Peyer's patch (tissue), 4 donors: ENCODE measurements at places on chromosomes 4 and X. TPM values are rescaled to one million over a fixed set of nuclear protein-coding genes. Genes with fewer than 3 reads are reported as not detected.
A peak's percentile ranks its signal among the peaks of the same experiment; 100 is the strongest.

DNA sequence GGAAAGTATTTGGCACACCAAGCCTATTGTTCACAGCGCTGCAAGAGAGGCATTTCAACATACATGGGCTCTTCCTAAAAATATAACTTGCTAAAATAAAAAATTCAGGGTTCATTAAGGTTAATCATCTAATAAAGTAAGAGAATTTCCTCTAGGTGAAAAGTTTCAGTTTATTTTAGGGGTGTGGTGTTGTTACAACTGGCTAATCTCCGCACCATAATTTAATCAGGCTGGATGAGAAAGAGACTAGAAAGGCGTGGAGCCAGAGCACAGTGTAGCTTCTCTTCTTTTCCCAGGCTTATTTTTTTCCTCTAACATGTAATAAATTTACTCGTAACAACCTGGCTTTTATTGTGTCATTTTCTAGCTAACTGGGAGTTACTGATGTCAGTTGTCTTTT lies 47.9 kb downstream of the FHL1 start:
- DNase-seq: no peak

GRCh38 chr4:84578540-84579402 lies 4.2 kb upstream of the CDS1 start:
- DNase-seq: no peak

DNA sequence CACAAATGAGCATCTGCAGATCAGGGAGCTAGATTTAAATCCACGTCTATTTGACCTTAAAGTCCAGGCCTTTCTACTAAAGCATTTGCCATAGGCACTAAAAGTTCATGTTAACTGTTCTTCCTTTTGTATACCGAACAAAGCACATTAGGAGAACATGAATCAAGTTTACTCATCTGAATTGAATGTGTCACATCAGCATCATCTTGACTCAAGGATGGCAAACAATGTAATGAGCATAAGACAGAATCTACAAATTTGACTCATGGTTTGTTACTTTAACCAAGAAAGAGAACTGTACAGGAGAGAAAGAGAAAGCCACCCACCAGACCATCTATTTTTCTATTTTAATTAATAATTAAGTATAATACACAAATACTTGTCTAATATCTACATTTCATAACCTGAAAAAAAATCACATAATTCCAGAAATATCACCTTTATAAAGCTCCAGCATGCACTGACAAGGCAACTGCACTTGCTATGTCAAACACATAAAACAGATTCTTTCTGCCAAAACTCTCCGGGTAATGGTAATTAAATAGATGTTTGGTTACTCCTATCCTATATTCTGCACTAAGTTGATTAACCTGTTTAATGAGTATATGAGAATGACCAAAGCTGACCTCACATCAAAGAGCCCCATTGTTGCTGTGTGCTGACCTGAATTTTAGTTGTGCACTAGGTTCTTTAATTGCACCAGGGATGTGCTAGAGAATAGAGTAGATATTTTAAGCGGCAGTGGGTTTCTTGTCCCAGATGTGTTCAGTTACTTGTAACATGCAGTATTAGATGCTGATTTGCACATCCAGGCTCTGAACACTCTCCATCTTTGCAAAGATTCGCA lies 42.5 kb upstream of the LEF1 start:
- DNase-seq: no peak

DNA sequence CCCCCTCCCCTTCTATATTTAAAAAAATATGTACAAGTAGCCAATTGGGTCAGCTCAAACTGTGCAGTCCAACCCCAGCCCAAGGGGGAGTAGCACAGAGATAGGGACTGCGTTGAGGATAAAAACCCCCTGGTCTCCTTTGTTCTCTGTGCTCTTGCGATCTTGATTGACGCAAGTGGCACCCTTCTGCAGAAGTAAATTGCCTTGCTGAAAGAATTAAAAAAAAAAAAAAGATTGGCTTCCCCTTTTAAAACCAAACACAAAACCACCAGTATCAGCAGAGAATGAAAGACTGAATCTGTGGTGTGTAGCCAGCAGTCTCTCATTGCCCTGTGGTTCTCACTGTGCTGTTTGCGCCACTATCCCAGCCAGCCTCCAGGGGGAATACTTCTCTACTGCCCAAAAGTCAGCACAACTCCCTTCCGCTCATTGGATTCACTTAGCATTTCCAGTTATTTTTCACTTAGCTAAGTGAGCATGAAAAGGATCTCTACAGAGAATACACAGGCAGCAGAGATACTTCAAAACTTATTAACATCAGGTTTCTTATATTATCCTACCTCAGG lies 29.7 kb downstream of the MANBA start:
- DNase-seq: no peak

- DNase-seq: no peak
Measured at GRCh38 chr4:148573296-148573695, 131.1 kb upstream of the NR3C2 start.

DNA sequence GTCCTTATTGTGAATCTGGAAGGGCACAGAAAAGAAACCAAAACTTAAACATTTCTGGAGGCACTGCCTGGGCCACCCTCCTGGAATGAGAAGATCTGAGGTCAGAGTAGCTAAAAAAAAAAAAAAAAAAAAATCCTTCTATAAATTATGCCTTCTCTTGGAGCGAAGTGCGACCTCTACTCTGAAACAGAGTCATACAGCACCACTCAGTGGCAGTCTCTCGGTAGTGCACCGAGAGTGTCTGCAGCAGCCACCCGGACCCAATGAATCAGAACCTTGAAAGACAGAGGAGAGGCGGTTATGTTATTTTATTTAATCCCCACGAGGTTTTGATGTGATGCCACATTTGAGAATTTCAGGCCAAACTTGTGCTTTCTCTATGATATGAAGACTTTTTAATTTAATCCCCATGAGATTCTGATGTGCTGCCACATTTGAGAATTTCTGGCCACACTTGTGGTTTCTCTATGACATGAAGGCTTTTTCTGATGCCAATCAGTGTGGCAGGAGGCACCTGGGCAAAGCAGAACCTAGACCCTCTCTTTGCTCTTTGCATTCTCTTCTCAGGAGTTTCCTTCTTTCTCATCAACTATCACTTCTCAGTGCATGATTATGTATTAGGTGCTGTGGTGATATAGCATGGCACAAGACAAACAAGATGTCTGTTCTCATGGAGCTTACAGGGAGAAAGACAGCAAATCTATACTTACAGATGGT lies 5.6 kb upstream of the CT47C1 start:
- peak; percentile 37 for DNase-seq

HSFX4 gene
- total RNA-seq: not detected

- DNase-seq: no peak
Measured at GRCh38 chrX:9788911-9789310, 2.7 kb downstream of the SHROOM2 start.

DNA sequence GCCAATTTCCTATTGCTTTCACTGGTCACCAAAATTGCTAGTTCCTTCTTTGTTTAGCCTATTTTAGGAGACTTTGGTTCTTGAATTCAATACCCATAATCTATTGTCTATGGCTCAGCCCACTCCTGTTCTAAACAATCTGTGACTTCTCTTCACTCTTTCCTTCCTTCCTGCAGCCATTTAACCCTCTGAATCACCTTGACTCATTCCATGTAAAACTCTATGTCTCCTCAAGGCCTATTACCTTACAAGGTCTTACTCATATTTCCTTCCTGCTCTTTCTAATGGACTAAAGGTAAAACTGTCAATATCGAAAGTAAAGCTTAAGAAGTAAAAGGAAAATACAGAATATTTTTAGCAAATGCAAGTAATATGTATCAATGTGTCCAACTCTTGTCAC lies 301.6 kb downstream of the ARHGAP24 start:
- DNase-seq: no peak

ASB9 gene
- total RNA-seq: not detected

DNA sequence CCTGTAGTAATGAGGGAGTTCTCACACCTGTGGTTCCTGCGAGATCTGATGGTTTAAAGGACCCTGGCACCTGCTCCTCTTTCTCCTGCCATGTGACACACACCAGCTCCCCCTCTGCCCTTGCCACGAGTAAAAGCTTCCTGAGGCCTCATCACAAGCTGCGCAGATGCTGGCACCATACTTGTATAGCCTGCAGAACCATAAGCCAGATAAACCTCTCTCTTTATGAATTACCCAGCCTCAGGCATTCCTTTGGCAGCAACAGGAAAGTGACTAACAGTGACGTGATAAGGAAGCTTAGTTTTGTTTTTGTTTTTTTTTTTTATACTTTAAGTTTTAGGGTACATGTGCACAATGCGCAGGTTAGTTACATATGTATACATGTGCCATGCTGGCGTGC lies 130.9 kb downstream of the AFAP1 start:
- DNase-seq: no peak

SPANXA1 gene
- not detected for total RNA-seq

DNA sequence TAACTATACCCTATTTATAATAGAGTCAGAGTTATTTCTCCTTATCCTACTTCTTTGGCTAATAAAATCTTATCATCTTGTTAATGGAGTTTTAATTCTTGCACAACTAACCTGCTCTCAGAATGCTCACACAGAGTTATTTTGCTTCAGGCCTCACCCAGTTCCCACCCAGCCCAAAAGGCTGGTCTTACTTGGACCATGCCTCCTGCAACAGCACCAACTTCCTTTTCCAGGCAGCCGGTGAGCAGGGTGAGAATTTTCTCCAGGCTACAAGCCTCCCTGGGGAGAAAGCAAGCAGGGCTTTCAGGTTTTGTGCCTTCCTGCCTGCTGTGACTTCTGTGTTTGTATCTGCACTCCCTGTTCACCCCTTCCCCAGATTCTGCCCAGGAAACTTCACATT lies 29.1 kb upstream of the BANK1 start:
- no peak for DNase-seq

PHEX gene
- total RNA-seq: 2.4 TPM

- DNase-seq: no peak
Measured at GRCh38 chr4:110371016-110371770, 104.8 kb upstream of the ENPEP start.

DNA sequence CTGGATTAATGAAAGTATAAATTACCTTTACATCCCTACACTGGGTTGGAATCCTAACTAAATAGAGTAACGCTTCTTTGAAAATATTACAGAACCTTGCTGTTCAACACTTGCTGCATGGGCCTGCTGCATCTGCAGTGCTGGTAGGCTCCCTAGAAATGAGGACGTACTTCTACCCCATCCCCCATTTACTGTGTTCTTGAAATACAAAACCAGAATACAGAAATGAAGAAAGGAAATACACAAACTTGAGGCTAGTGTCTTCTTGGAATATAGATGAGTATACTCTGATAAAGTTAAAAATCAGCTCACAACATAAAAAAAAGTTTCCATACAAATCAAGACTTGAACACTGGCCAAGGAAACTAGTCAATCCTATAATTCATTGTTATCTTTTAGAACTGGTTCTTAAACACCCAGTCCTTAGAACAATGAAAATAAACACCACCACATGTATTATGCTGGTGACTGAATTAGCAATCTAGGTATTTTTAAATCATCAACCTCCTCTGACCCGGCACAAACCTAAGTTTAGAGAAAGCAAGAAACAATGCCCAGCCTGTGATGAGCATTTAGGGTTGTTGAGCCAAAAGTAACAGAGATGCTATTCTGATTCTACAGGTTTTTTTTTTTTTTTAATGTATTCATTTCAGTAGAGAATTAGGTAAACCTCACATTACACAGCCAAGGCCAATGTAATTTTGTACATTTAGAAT lies 49.7 kb downstream of the ATP8A1 start:
- DNase-seq: no peak

JCHAIN gene
- 77.5 TPM for total RNA-seq

DNA sequence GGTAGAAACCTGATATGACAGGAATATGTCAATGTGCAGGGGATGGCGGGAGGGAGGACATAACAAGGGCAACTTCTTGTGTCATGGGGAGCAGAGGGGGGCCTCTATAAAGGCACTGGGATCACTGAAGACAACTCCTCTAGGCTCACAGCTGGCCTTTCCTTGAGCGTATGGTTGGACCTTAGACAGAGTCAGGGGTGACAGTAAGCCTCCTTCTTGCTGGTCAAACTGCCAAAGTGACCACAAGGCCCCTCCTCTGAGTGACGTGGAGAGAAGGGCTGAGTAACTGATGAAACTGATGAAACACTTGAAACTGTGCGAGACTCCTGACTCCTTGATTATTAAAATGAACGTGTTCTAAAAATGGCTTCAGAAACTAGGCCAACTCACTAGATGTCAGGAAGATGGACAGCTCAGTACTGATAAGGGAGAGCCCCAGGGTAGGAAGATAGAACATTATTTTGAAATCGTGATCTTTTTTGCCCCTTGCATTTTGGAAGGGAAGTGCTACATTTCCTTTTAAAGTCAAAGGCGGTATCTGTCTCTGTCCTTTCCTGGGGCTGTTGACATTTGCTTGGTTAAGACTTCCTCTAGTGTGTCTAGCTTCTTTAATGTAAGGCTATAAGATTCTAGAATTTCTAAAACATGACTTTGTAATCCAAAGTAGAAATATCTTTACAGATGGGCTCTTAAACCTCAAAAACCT lies 1.6 kb downstream of the RAB33A start:
- peak; percentile 33 for DNase-seq

DNA sequence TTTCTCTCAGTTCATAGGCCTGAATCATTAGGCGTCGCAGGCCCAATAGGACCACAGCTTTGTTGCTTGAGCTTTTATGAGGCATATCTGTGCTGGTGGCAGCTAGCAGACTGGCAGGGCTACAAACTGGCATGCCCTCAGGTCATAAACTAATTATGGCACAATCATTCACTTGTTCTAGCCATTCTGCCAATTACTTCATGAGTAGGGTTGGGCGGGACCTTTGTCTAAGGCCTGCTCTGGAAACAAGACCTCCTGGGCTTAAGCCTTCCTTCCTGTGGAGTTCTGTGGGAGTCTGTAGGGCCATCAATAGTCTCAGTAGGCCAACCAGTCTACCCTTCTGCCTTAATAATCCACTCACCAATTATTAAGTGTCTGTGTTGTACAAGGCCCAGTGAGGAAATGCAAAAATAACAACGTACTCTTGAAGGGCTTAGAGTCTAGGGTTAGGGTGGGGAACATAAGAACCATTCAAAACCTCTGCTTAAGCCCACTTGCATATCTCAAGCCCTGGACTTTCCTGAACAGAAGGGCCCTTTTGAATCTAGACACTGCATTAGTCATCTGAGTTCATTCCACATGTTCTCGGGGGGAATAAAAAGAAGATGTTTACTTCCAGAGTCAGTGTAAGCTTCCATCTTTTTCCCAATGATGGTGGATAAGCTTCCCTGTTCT lies 44.5 kb downstream of the SHROOM4 start:
- peak; percentile 56 for DNase-seq
